ENCODE measurements at places on chromosomes 7 and 10.

DNA sequence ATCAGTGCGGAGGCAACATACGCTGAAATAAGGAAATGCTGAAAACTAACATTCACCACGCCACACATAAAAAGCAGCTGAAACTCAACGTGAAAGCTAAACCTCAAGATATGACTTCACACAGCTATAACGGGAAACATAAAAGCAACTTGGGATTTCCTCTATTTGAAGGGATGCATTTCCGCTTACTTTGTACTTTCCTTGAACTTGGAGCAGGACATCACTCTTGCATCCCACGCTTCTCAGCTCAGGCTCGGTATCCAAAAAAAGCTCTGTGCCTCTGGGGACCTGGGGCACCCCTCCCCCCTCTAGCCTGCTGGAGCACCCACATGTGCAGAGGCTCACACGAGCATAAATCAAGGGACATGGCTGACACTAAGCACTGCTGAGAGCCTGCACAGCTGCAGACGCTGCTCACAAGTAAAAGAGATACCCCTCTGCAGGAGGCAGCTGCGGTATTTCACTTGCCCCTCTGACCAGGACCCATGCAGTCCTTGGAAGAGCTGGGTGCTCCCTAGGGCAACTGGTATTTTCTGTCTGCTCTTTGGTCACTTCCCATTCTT, 34.2 kb downstream of the PARD3 start:
- no peak for DNase-seq

- DNase-seq, result no peak
These were observed 77.4 kb upstream of the RET start for GRCh38 chr10:42999385-43000020.

DNA sequence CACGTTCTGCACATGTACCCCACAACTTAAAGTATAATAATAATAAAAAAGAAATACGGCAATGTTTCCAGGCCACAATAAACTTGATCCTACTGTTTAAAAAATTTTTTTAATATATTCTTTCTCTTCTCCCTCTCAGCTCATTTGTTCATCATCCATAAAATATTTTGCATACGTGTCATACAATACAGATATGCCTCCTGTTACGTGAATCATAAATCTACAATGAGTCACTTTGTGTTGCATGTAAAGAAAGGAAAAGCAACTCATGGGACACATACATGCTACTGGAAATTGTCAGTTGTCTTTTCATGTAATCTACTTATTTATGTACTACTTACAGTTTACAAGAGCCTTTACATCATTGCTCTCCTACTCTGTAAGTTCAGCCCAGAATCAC, 1.1 kb upstream of the TECTB start:
- DNase-seq, result no peak

- DNase-seq, result no peak
These were observed 1198.6 kb downstream of the GATA3 start for GRCh38 chr10:9253121-9253520.
